Activated CD8-positive, alpha-beta memory T cell treated with anti-CD3 and anti-CD28 coated beads for 4 hours (primary cell): ENCODE measurements at places on chromosomes 2 and 18.

GRCh38 chr2:168708080-168708479 is 94.4 kb upstream of the NOSTRIN start:
- DNase-seq: no peak

DNA sequence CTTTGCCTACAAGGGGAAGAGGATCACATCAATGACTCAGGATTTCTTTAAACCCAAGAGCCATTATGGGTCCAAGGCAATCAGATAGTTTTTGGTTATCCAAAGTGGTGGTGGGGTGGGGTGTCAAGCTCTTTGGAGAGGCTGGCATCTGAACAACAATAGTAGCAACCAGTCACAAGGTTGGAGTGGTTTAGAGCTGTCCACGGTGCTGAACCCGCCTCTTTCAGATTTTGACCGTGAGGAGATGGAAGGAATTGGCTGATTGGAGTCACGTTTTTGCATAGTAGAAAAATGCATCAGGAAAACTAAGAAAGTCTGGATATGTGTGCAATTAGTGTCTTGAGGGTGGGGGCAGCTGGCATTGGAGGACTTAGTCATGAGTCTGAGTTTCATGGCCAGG is 159.9 kb downstream of the LOXHD1 start:
- no peak for DNase-seq

DNA sequence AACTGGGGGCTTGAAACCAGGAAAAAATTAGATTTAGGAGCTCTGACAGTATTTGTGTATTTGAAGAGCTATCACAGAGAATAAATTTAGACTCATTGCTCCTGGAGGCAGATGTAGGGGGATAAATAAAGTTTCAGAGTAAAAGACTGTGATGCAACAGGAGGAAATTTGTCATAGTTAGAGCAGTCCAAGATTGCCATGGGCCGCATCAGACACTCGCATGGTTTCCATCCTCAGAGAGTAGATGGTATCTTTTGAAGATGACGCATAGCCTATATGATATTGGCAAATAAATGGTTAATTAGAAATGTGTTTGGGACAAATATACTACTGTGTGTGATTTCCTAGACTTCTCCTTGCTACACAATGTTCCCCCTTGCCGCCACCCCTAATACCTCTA is 170.5 kb downstream of the FTCDNL1 start:
- DNase-seq: no peak

DNA sequence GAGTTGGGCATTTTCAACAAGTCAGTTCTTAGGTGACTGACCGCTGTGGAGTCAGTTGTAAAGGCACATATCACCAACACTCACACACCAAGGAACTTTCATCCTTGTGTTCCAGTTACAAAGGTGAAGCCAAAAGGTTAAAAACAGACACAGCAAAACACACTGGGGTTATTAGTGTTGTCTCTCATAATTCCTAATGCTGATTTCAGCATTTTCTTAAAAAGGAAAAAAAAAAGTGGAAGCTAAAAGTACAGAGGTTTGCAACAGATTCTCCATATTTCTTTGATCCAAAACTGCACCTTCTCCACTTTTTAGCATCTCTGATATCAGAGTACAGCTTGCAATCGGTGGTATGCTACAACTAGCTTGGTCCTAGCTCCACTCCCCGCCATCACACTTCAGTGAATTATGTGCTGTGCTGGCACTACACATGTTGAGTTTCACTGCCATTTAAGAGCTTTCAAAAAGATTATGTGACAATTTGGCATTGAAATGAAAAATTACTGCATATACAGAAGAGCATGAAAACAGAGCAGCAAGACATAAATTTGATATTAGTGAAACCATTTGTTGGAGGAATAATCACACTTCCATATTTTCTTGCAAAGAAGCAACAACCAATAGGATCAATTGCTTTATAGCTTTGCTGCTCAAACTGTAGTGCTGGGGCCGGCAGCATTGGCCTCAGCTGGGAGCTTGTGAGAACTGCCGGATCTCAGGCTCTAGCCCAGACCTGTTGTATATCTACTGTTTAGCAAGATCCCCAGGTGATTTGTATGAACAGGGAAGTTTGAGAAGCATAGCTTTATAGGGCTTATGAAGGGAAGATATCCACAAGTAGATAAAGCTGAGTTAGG is 62.3 kb upstream of the DAPL1 start:
- DNase-seq: no peak

DNA sequence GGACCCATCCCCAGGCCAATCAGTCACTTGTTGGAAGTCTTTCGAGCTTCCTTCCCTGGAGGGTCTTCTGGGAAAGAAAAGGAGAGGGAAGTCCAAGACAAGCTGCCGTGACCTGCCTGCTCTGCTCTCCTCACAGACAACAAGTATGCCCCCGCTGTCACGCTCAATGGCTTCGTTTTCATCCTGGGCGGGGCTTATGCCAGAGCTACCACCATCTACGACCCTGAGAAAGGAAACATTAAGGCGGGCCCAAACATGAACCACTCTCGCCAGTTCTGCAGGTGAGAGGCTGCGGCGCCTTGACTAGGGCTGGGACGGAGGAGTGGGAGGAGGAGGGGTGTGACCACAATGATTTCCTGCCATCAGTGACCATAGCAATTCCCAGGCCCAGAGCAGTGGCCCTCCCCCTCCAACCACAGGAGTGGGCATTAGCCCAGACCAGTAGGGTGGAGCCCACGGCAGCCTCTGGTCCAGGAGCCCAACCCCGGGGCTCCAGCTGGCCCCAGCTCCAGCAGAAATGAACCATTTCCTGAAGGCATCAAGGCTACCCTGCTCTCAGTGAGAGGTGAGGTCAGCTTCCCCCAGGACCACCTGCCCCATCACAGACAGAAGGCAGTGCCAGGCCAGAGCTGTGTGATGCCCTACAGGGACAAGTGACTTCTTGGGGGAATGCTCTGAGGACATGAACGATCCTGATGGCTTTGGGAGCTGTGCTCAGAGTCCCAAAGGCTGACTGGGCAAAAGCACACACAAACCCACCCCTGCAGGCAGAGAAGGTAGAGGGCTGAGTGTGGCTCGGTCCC is 223.1 kb downstream of the ATAD2B start:
- no peak for DNase-seq

- DNase-seq: no peak
These were observed 47.8 kb downstream of the PRELID3A start for GRCh38 chr18:12455496-12455895.

DNA sequence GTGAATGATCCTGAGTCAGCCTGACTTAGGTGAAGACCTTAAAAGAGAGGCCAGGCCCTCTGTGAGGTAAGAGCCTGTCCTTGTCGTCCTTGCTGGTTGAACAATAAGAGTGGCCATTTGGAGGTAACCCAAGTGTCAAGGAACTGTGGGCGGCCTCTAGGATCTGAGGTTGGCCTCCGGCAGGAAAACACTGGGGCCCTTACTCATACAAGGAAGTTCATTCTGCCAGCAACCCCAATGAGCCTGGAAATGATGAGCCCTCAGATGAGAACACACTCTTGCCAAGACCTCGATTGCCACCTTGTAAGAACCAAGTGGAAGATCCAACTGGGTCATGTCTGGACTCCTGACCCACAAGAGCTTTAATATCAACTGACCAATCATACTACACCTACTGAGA is 95.5 kb upstream of the LRATD1 start:
- DNase-seq: no peak
